ENCODE measurements at places on chromosomes 13 and 19.

- peak overlapping the region; percentile 73 for H3K27ac ChIP-seq
- no peaks in the 10 kb centered on the region for H3K36me3 ChIP-seq
- no peaks in the 10 kb centered on the region for H3K27me3 ChIP-seq
- peak overlapping the region; percentile 38 for H3K4me3 ChIP-seq
These were observed 6.4 kb downstream of the TLE5 start for GRCh38 chr19:3055741-3056416.

- no peak overlapping the region for H3K27ac ChIP-seq
- no peak for DNase-seq
- H3K4me1 ChIP-seq, result no peaks in the 10 kb centered on the region
- no peak overlapping the region for H3K4me3 ChIP-seq
These were observed 66.4 kb upstream of the KL start for GRCh38 chr13:32949820-32950219.

- no peak overlapping the region for H3K27ac ChIP-seq
- H3K36me3 ChIP-seq, result no peaks in the 10 kb centered on the region
- H3K4me1 ChIP-seq, result peaks cover 16% of the 10 kb centered on the region
These were observed 115.1 kb downstream of the KCNRG start for GRCh38 chr13:50130123-50130946.

GRCh38 chr13:98098516-98098915, 44.4 kb upstream of the FARP1 start:
- no peaks in the 10 kb centered on the region for H3K4me1 ChIP-seq
- H3K27ac ChIP-seq, result no peak overlapping the region
- DNase-seq, result no peak
- H3K4me3 ChIP-seq, result no peak overlapping the region
- H3K36me3 ChIP-seq, result no peaks in the 10 kb centered on the region

DNA sequence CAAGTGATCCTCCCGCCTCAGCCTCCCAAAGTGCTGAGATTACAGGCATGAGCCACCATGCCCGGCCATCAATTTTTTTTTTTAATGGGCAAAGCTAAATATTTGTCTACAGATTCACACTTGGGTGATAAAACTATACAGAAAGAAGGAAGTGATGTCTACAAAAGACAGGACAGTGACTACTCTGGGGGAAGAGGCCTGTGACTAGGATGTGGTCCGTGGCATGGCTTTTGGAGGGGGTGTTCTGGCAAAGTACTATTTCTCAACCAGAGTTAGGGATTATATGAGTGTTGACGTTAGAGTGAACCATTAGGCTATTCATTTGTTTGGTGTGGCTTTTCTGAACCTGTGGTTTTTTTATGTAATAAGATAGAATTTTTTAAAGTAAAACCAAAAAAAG, 42.7 kb downstream of the INSR start:
- DNase-seq, result no peak
- no peak overlapping the region for H3K27ac ChIP-seq
- H3K4me3 ChIP-seq, result no peak overlapping the region
- H3K27me3 ChIP-seq, result no peaks in the 10 kb centered on the region
- H3K4me1 ChIP-seq, result peaks cover 8% of the 10 kb centered on the region
- no peaks in the 10 kb centered on the region for H3K36me3 ChIP-seq

DNA sequence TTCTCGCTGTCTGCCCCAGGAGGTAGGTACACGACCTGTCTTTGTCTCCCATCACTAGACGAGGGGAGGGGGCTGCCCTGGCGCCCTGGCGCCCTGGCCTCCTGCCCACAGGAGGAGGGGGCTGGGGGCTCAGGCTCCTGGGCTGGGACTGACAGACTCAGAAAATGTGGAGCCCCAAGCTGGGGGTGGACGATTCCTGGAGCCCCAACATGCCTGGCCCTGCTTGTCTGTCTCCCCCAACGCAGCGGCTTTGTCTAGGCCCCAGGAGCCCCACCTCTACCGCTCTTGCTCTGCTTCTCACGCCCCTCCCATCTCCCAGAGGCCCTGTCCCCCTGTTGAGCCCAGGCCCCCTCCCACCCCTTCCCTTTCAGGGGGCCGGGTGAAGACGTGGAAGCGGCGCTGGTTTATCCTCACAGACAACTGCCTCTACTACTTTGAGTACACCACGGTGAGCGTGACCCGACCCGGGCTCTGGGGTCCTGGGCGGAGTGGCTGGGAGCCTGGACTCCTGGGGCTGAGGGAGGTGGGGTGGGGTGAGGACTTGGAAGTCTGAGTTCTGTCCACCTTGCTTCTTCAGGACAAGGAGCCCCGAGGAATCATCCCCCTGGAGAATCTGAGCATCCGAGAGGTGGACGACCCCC, 8.6 kb downstream of the CYTH2 start:
- peaks cover 15% of the 10 kb centered on the region for H3K36me3 ChIP-seq
- H3K27me3 ChIP-seq, result no peaks in the 10 kb centered on the region
- DNase-seq, result no peak
- no peak overlapping the region for H3K4me3 ChIP-seq
- H3K4me1 ChIP-seq, result no peaks in the 10 kb centered on the region

DNA sequence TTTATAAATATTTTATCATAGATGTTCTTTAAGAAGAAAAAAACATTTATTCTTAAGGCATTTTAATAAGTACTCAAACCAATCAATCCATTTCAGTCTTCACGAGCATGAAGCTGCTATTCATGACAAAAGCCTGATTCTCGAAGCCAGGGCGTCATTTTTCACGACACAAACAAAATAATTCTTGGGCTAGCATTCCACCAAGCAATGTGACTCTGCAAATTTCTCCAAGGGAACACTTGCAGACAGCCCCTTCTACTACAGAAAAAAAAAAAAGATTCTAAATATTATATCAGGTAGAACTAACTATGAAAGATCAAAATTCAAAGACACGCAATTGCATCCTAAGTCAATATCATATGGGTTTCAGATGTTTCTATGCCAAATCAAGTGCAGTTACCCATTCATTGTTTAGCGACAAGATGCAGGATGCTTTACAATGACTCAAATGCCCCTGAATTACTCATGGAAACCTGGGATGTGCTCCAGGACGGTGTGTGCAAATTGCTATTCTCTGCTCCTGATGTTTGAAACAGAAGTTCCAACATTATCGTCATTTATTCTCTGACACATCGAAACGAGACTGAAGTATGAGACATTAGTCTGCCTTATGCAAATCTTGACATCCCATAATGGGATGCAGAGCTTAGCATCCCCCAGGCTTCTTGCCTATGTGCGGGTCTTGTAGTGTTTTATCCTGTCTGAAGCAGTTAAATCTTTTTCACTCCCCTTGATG, 517.7 kb downstream of the MYO16 start:
- H3K4me3 ChIP-seq, result no peak overlapping the region
- H3K36me3 ChIP-seq, result no peaks in the 10 kb centered on the region
- no peak overlapping the region for H3K27ac ChIP-seq
- no peaks in the 10 kb centered on the region for H3K27me3 ChIP-seq
- DNase-seq, result peak; percentile 59
- peaks cover 8% of the 10 kb centered on the region for H3K4me1 ChIP-seq

GRCh38 chr19:18713550-18714117, 30.2 kb downstream of the CRTC1 start:
- H3K27me3 ChIP-seq, result no peaks in the 10 kb centered on the region
- DNase-seq, result no peak
- no peaks in the 10 kb centered on the region for H3K36me3 ChIP-seq
- H3K4me3 ChIP-seq, result no peak overlapping the region

- H3K4me3 ChIP-seq, result no peak overlapping the region
- H3K36me3 ChIP-seq, result peaks cover 21% of the 10 kb centered on the region
- H3K27ac ChIP-seq, result peak overlapping the region; percentile 45
- peaks cover 34% of the 10 kb centered on the region for H3K4me1 ChIP-seq
These were observed 11.3 kb downstream of the PLEKHF1 start for GRCh38 chr19:29676586-29676985.

DNA sequence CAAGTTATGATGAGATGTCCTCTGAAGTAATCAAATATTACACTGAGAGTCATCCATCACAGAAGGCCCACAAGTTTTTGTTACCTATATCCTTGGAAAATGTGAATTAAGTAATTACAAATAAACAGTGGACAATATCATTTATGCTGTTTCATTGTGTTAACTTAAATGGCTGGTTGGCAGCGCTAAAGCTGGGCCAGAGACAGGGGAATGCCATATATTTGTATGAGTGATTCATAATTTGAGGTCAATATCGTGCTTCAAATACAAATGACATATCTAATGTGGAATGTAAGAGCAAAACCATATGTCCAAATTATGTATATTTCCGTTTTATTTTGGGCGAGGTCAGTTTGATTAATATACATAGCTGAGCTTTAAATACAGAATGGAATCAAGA, 1556.2 kb downstream of the SLITRK5 start:
- no peaks in the 10 kb centered on the region for H3K4me1 ChIP-seq
- no peaks in the 10 kb centered on the region for H3K27me3 ChIP-seq
- H3K27ac ChIP-seq, result no peak overlapping the region
- no peaks in the 10 kb centered on the region for H3K36me3 ChIP-seq

DNA sequence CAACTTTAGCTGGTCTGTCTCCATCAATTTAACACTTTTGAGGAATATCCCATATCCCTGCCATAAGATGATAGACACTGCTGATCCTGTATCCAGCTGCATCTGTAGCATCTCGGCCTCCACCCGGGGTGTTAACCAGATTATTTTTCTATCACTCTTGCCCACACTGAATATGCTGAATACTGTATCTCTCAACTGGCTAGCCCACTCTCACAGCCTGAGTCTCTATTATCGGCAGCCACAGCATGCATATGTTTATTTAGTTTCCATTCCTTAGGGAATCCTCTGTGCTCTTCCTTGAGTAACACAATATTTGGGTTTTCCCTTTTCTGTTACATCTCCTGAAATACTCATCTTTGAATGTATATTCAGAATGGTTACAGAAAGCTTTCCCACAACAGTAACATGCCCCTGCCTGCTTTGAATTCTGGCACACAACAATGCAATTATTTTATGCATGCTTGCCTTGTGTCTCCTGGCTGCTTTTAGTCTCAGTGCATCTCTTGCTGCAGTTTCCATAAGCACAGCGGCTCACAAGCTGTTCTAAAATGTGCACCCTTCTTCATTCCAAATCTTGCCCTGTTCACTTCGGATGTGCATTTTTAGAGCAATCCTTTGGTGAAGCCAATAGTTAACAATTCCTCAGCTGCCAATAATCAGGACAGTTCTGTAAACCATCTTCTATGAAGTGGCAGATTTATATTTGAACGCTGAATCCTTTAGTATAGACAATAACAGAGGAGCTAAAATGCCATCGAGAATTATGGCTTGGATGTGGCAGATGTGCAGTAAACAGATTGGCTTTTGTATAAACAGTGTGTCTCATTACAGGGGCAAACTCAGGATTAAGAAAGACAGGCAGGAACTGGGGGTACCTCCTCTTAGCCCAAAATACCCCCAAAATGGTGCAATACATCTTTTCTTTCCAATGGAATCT, 261.9 kb upstream of the SOX21 start:
- no peak for DNase-seq
- H3K27me3 ChIP-seq, result peaks cover 76% of the 10 kb centered on the region
- no peak overlapping the region for H3K27ac ChIP-seq
- H3K4me1 ChIP-seq, result no peaks in the 10 kb centered on the region
- no peak overlapping the region for H3K4me3 ChIP-seq
- no peaks in the 10 kb centered on the region for H3K36me3 ChIP-seq

DNA sequence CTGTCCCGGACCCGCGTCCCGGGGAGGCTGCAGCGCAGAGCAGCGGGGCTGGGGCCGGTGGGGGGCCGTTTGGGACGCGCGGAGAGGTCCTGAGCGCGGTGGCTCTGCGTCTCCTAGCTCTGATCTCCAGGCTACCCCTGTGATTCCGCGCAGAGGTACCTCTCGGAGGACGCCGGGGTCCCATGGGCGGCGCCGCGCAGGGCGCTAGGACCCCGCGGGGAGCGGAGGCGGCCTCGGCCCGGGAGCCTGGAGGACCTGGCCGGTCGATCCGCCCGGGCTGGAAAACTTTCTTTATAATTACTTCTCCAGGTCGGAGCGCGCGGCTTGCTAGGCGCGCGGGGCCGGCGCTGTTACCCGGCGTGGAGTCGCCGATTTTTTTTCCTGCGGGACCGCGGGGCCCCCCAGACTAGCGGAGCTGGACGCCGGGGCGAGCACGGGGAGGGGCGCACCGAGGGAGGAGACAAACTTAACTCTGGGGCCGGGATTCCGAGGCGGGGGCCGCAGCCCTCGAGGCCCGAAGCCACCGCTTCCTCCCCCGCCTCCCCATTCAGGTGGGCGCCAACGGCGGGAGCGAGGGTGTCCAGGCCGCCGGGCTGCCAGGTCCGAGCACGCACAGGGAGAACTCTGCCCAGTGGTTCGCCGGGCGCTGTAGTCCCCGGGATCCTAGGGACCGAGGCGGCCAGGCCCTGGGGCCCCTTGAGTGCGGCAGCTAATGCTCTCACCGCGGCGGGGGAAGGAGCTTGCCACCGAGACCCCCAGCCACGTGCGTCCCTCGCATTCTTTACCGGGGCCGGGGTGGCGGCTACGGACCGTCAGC, 848 bp upstream of the CEBPA start:
- peak overlapping the region; percentile 91 for H3K4me3 ChIP-seq
- DNase-seq, result peak; percentile 68
- no peak overlapping the region for H3K27ac ChIP-seq
- H3K4me1 ChIP-seq, result peaks cover 32% of the 10 kb centered on the region
